ENCODE measurements at places on chromosomes 2 and 18.

DNA sequence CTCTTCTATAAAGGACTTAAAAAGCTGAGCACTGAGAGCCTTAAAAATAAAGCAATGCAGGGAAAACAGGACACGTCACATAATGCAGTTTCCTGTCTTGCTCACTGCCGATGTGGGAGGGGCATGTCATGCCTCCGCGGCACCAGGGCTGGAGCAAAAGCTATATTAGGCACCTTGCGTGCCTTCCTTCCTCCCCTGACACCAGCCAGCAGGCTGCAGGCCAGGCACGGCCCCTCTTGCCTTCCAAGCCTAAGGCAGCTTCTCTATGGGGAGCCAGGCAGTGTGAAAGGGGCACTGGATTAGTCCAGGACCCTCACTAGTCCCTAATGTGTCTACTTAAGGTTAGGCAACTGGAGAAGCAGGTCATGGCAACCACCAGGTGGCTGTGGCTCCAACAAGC lies 26.3 kb downstream of the MRPL35 start:
- DNase-seq, result no peak

GRCh38 chr2:219451661-219452360 lies 17.2 kb downstream of the SPEG start:
- no peak for DNase-seq

- DNase-seq, result no peak
These were observed 298.7 kb upstream of the COL3A1 start for GRCh38 chr2:188675391-188676009.

DNA sequence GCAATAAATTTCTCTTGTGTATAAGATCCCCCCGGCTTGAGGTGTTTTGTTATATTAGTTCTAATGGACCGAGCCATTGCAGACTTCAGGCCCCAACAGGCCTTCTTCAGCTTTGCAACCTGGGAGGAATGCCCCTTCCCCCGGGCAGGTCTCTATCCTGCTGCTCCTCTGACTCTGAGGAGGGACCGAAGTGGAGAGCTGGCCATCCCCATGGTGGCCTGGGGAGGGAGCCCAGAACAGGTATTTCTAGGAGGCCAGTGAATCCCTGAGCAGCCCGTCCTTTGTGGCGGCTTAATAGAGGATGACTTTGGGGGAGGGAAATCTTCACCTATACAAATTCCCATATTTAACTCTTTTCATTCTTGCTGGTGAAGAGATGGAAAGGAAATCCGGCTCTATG lies 715.8 kb upstream of the SOX11 start:
- DNase-seq, result no peak

- no peak for DNase-seq
These were observed 38.3 kb downstream of the DHRS9 start for GRCh38 chr2:169107645-169108044.

DNA sequence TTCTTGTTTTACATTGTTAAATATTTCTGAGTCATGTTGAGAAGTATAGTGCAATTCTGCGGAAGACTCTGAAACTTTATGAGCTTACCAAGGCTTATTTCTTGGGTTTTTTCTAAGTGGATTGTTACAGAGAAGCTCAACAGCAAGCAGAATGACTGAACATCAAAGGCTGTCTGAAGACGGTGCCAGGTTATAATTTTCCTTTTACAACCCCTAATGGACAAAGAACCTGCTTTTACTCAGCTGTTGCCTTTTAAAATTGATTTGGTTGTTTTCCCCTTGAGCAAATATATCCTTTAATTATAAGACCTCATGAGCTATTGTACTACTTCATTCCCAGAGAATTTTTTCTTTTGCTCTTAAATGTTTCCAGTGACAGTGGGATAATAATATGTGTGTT lies 41.6 kb downstream of the LAMA3 start:
- DNase-seq, result peak; percentile 98

GRCh38 chr2:157441072-157441454 lies 2.8 kb downstream of the CYTIP start:
- DNase-seq, result no peak

Measured in NCI-H2227 treated with DMSO at 0.1 percent for 48 hours (cell line).